ENCODE measurements at places on chromosomes 3 and 15.

GRCh38 chr15:86810329-86810728 lies 730.7 kb downstream of the AGBL1 start:
- no peak for DNase-seq

- DNase-seq: no peak
These were observed 1.7 kb downstream of the EPB42 start for GRCh38 chr15:43218908-43219706.

DNA sequence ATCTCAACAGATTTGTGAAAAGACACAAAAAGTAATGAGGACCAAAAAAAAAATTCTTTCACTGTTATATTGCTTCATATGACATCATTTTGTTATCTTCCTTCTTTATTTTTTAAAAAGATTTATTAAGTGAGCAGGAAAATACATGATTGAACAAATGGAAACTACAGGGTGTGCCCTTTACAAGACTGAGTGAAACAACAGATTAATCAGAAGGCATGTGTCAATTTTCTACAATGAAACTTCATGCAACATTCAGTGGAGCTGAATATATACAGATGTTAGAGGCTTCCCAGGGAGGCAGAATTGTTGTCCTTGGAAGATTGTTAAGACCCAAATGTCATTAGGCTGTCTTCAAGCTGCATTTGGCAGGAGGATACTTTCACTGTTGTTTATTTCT lies 28.4 kb upstream of the SLC2A2 start:
- DNase-seq: no peak

DNA sequence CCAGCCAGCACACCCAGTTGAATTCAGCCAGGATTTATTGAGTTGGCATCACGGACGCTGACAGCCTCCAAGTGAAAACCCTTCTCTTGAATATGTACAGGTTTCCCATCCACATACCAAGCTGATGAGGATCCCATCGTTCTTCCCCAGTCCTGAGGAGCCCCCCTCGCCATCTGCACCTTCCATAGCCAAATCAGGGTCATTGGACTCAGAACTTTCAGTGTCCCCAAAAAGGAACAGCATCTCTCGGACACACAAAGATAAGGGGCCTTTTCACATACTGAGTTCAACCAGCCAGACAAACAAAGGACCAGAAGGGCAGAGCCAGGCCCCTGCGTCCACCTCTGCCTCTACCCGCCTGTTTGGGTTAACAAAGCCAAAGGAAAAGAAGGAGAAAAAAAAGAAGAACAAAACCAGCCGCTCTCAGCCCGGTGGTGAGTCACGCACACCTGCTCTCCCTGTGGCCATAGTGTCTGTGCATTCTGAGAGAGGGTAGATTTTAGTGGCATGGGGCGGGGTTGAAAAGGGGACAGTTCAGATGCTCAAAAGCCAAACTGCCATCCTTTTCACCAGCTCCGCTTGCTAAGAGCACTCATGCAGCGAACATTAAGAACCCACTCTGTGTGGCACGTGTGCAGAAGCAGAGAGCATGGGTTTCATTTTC lies 51.2 kb downstream of the KLHL25 start:
- no peak for DNase-seq

- no peak for DNase-seq
These were observed 929.2 kb upstream of the CFAP20DC start for GRCh38 chr3:59978979-59979378.

DNA sequence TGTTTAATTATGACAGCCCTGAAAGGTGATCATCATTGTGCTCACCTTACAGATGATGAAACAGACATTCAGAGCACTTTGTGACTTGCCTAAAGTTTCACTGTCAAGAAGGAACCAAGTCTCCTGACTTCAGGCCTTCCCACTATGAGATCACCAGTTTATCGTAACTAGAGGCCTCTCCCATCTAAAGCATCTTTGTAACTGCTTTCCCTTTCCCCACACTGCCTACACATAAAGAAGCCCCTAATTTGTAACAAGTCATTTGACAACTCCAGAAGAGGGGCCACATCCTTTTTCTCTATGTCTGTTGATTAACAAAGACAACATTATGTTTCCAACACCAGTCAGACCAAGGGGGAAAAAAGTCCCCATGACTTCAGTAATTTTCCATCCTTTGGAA lies 1.1 kb downstream of the KLHL6 start:
- no peak for DNase-seq

DNA sequence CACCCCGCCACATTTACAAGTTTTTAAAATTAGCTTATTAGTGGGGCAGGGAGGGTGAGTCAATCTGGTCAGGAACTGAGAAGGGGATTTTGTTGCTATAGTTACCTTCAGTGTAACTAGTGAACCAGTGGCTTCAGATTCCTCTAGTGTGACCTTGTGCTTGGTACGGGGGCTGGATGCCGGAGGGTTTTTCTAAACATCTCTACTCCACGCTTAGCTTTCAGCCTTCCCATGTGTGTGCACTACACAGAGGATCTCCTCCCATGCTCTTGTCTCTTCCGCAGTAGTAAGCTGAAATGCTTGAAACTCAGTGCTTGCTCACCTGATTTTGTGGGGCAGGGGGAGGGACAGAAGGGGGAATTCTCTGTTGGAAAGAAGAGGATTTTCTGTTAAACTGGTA lies 67.9 kb upstream of the AKAP13 start:
- no peak for DNase-seq

GRCh38 chr3:59043391-59043790 lies 6.4 kb downstream of the CFAP20DC start:
- DNase-seq: no peak

GRCh38 chr3:133853063-133853924 lies 42.4 kb downstream of the RAB6B start:
- DNase-seq: no peak

DNA sequence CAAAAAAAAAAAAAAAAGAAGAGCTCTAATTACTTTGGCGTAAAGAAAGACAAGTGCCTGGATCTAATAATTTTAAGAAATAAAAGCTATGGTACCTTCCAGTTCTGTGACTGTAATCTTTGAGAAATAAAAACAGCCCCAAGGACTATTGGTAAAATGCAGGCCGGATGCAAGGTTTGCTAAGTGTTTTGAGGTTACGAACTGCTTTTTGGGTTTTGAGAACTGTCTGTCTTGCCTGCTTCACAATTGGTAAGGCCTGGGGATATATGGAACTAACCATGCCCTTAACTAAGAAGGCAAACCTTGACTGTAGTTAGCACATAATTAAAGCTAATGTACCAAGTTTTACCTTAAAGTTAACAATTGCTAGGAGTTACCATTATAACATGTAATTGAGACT lies 388.4 kb upstream of the CBLB start:
- DNase-seq: no peak

GRCh38 chr3:34219556-34219955 lies 421.1 kb downstream of the PDCD6IP start:
- DNase-seq: no peak

GRCh38 chr3:138935863-138936740 lies 10.8 kb downstream of the FOXL2 start:
- peak; percentile 24 for DNase-seq

DNA sequence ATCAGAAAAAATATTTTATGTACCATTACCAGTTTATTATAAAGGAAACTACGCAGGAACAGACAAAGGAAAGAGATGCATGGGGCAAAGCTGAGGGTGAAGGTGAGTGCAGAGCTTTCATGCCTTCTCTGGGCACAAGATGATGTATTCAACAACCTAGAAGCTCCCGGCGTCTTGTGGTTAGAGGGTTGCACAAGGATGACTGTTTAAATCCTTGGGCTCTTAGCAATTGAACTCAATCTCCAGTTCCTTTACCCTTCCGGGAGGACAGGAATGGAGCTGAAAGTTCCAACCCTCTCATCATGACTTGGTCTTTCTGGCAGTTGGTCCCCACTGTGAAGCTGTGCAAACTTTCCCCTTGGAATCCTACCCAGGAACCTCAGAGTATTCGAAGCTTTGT lies 542.0 kb downstream of the EPHA3 start:
- no peak for DNase-seq

- DNase-seq: no peak
These were observed 58.4 kb downstream of the RPL39L start for GRCh38 chr3:187080799-187081450.

All from hypothalamus (tissue), 51 donors.